ENCODE measurements at places on chromosomes 5 and 9. TPM values are rescaled to one million over a fixed set of nuclear protein-coding genes. Genes with fewer than 3 reads are reported as not detected.

The DPYSL3 gene
- 151 TPM for total RNA-seq

The IL4 gene
- not detected for total RNA-seq

The SLC23A1 gene
- not detected for total RNA-seq

The FLT4 gene
- total RNA-seq: 1.9 TPM

The TMEM252 gene
- not detected for total RNA-seq

The NFIB gene
- total RNA-seq: 25.9 TPM

The ENTREP1 gene
- not detected for total RNA-seq

The TAS2R1 gene
- not detected for total RNA-seq

The TMC1 gene
- total RNA-seq: not detected

The SLC46A2 gene
- total RNA-seq: not detected

The GLDC gene
- total RNA-seq: 2.2 TPM

The GRXCR2 gene
- not detected for total RNA-seq

The CARD9 gene
- 4.7 TPM for total RNA-seq

The CDH18 gene
- 1.3 TPM for total RNA-seq

The RAB3C gene
- not detected for total RNA-seq

The ELOVL7 gene
- total RNA-seq: not detected

The PCYOX1L gene
- total RNA-seq: 14.2 TPM

The PPP1R26 gene
- total RNA-seq: 5.8 TPM

The CAMSAP1 gene
- 22.8 TPM for total RNA-seq

Data from epithelial cell of alveolus of lung (primary cell).